ENCODE measurements at places on chromosomes 7 and 10.

DNA sequence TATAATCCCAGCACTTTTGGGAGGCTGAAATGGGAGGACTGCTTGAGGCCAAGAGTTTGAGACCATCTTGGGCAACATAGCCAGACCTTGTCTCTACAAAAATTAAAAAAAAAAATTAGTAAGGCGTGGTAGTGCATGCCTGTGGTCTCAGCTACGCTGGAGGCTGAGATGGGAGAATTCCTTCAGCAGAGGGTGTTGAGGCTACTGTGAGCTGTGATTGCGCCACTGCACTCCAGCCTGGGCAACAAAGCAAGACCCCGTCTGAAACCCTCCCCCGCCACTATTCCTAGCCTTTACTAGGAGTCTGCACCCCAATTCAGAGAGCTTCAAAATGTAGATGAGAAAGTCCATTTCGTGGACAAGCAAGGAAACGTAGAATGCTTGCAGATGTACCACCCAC is 95.2 kb downstream of the PRPF18 start:
- DNase-seq: no peak

- DNase-seq: no peak
Measured at GRCh38 chr7:66169616-66170015, 35.5 kb upstream of the TPST1 start.

DNA sequence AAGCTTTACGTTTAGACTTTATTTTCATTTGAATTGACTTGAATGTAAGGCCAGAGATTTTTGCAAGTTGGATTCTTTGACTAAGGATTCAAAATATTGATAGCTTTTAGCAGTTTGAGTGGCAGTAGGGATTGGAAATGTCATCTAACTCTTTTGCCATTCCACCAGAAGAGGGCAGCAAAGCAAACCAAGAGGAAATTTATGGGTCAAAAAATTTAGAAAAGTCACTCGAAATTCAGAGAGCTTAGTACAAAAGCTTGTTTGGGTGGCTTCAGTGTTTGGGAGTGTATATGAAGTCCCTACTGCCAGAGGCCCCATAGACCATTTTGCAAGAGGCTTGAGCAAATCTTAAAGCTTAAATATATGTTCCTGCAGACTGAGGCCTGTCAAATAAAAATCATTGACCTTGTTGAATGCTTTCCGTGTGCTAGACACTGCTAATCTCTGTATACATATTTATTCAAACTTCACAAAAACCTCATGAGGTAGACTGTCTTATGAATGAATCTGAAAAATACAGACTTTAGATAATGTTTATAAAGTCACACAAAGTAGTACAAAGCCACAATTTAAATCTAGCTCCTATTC is 44.6 kb upstream of the RSBN1L start:
- DNase-seq: no peak

GRCh38 chr7:2665359-2665791 is 22.6 kb upstream of the AMZ1 start:
- no peak for DNase-seq

- DNase-seq: no peak
Measured at GRCh38 chr10:96082153-96082552, 38.8 kb downstream of the CCNJ start.

- no peak for DNase-seq
Measured at GRCh38 chr10:25694971-25695370, 239.1 kb upstream of the MYO3A start.

- no peak for DNase-seq
Measured at GRCh38 chr7:5525271-5526099, 101.9 kb upstream of the TNRC18 start.

- DNase-seq: no peak
Measured at GRCh38 chr7:150719436-150719835, 3.0 kb downstream of the GIMAP1 start.
